SK-N-SH treated with all-trans-retinoic acid at 6 μM for 48 hours (cell line): ENCODE measurements at places on chromosomes 16 and 17.

GRCh38 chr17:8481089-8481488 lies 45.4 kb downstream of the NDEL1 start:
- no peak for ATAC-seq

GRCh38 chr17:77132411-77133086 lies 8.2 kb upstream of the SEC14L1 start:
- peak; percentile 38 for ATAC-seq

DNA sequence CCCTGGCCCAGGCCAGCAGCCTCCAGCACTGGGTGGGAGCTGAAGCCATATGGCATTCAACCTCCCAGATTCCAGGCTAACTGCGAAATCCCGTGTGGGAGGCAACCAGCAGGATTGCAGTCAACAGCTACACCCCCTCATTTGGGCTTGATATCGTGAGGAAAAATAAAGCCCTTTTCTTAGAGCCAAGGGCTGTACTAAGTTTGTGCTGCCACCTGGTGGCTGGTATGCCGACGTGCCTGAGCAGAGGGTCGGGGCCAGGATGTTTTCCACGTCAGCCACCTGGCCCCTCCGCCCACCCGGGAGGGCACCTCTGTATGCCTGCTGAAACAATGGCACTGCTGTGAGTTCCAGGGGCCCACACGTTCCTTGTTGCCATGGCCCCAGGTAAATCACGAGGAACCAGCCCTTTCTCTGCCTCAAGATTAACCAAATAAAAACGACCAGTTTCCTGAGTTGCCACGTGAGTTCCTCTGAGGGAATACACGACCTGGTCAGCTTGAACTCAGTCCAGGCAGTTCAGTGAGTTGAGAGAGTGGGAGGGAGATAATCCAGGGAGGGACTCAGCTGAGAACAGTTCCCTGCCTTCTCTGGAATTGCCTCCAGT lies 9.0 kb downstream of the TMEM98 start:
- ATAC-seq: peak; percentile 86

DNA sequence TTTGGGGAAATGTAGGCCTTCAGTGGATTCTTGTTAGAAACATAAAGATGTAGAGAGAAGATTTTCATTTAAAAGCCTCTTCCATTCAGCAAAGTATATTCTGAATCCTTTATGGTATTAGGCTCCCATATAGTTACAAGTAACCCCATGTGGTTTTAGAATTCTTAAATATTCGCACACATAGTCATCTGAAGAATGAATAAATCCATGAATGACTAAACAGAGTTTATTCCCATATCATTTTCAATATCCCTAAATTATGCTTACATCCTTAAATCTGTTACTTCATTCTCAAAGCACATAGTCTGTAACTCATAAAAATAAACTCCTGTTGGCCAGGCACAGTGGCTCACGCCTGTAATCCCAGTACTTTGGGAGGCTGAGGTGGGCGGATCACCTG lies 962.1 kb downstream of the KCNJ18 start:
- ATAC-seq: no peak
